Mammary microvascular endothelial cell (primary cell): ENCODE measurements at places on chromosomes 1 and 21. TPM values are rescaled to one million over a fixed set of nuclear protein-coding genes. Genes with fewer than 3 reads are reported as not detected.

AMIGO1 gene
- total RNA-seq = 0.44 and 1.3 TPM in 2 replicates

SFN gene
- total RNA-seq = 0.20 and 0.80 TPM in 2 replicates

PLEKHN1 gene
- 0.80 and 1.3 TPM in 2 replicates for total RNA-seq

YIPF1 gene
- 16.5 and 17.2 TPM in 2 replicates for total RNA-seq

RAP1GAP gene
- total RNA-seq = not detected in 2 replicates
